ENCODE measurements at places on chromosomes 13 and 19. TPM values are rescaled to one million over a fixed set of nuclear protein-coding genes. Genes with fewer than 3 reads are reported as not detected.

- DNase-seq: peak; percentile 73
Measured at GRCh38 chr13:77338961-77339401, 12.1 kb upstream of the MYCBP2 start.

DNA sequence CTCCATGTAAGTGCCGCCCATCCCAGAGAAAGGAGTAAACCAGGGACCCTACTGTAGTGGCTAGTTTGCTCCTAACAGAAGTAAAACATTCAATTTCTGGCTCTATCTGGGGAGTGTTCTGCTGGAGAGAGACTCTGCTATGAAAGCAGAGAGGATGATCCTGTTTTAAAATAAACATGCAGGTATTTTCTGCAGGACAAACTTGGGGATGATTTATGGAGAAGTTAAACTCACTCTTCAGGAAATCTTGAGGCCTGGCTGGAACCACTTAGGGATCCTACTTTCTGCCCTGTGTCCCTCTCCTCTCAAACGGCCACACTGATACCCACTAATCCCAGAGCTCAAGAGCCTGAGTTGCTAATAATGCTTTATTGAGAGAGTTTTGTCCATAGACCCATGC lies 281.1 kb downstream of the DNAJC15 start:
- no peak for DNase-seq

- DNase-seq: no peak
Measured at GRCh38 chr13:26458196-26458749, 99.2 kb upstream of the WASF3 start.

DNA sequence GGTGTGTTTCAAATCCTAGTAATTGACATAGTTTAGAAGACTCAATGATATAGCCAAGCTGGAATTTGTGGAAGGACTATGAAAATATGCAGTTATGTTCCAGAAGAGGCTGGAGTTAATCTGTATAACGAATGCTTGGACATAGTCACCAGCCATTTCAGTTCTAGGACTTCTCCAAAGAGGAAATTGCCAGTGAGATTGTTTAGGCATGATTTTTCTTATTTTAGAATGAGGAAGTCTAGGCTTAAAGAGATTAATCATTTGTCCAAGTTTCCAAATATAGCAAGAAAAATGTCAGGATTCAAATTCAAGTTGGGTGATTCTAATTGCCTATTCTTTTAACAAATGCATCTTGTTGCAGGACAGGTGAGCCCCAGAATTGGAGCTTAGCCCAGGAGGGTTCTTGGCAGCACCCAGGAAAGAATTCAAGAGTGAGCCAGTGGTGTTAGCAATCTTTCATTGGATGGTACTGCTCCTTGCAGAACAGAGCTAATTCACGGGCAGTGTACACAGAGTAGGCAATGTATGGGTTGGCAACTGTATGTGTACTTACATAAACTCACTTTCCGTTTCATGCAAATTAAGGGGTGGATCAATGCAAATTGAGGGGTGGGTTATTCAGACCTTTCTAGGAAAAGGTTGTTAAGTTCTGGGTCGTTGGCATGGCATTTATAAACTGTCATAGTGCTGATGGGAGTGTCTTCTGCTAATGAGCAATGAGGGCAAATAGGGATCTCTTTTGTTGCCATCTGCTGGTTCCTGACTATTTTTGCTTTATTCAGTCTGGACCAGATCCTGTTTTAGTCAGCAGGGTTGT lies 763.1 kb upstream of the SLITRK1 start:
- no peak for DNase-seq

Gene SIGLEC8
- total RNA-seq: not detected

GRCh38 chr13:102870677-102871415 lies 25.0 kb downstream of the ERCC5 start:
- DNase-seq: peak; percentile 43

DNA sequence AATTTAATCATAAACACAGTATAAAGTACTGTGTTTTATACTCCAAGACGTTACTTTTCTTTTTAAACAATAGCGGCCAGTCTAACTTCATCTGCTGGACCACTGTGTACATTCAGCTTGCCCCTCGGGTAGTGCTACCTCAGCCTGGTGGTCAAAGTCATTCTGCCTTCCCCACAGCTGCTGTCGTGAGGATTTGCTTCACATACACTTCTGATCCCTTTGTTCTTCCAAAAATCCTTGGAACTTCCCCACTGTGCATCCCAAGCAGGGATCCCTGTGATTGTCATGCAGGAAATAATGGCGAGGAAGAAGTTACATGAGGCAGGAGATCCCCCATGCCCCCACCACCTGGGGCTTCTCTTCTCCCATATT lies 234.9 kb upstream of the STARD13 start:
- no peak for DNase-seq

GRCh38 chr19:46271481-46272197 lies 25.2 kb upstream of the HIF3A start:
- no peak for DNase-seq

Gene CYP2A7
- total RNA-seq: not detected

Gene ADPRHL1
- total RNA-seq: 5.1 TPM

Gene GIPR
- total RNA-seq: 24.6 TPM

Gene CPB2
- not detected for total RNA-seq

DNA sequence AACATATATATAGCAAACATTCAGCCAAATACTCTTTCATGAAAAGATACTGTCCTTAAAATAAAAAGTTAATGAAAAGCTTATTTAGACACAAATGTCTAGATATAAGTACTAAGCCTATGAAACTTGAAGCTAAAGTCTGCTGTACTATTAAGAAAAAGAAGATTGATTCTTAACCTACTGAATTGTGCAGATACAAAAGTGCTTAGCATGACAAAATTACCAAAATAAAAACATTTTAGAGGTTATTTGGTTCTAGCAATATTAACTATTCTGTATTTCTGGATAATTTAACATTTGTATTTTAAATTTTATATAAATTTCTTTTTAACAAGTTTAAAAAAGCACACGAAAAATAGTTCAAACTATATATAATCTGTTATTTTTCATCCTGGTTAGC lies 8.8 kb downstream of the RNF6 start:
- DNase-seq: no peak

- DNase-seq: no peak
Measured at GRCh38 chr13:95307507-95307906, 6.3 kb upstream of the ABCC4 start.

GRCh38 chr13:27112006-27112405 lies 59.6 kb downstream of the USP12 start:
- no peak for DNase-seq

- no peak for DNase-seq
Measured at GRCh38 chr19:16024266-16025107, 51.8 kb upstream of the TPM4 start.

DNA sequence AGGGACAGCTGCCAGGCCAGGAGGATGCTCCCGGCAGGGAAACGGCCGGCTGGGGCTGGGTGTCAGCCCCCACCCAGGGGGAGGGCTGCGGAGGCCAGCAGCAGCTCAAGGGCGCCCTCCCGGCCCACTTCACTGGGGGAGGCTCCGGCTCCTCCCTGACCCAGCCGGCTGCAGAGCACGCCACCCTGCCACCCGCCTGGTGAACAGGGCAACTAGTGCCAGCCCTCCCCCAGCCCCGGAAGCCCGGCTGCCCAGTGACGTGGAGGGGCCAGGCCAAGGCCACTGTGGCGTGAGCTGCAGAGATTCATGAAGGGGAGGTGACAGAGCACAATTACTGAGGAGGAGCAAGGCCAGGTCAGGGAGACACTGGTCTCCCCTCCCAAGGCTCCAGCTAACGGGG lies 14.7 kb downstream of the REXO1 start:
- no peak for DNase-seq

DNA sequence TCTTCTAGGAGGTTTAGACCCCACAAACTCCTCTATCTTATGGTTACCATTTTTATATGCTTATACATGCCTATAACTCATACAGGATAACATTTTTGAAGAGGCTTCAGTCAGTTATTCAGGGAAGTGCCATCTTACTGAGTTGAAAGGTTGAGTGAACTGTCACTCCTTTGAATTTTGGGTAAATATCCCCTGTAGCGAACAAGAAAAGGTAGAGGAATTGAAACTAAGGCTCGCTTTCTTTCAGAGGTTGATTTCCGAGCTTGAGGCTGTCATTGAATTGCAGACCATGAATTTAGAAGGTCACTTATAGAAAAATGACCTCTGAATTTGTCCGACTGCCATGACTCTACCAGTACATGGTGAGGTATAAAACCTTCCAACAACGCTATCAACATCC lies 35.1 kb downstream of the MICU2 start:
- DNase-seq: no peak

GRCh38 chr13:104525467-104525866 lies 1459.2 kb upstream of the SLC10A2 start:
- DNase-seq: no peak

DNA sequence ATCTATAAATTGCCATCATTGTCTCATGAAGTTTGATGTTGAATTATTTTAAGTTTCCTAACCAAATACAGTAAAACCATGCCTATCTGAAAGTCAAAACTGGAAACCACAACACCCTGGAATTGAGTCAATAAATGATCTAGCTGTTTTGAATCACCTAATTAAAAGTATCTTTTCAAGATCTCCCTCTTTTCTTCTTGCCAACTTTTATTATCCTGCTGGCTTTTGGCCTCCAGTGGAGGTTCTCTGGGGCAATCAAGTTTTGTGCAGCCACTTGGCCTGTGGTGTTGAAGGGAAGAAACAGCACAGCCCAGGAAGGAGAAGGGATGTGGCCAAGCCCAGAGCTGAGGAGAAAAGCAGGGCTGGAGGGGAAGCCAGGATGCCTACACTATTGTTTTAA lies 255.4 kb downstream of the COG6 start:
- no peak for DNase-seq

DNA sequence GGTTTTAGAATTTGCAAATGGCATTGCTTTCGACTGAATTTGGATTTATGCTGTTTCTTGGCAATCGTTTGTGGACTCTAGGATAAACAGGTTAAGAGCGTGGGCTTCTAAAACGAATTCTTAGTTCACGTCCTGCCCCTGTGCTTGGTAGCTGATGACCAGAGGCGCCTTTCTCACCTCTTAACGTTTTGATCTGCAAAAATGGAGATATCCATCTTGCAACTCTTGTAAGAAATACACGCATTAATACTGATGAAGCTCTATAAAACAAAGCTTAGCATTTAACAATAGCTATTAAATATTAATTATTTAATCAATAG lies 580 bp upstream of the KATNAL1 start:
- DNase-seq: peak; percentile 34

- no peak for DNase-seq
Measured at GRCh38 chr13:73961181-73961580, 173.0 kb downstream of the KLF12 start.

GRCh38 chr19:47549261-47549862 lies 23.6 kb downstream of the ZNF541 start:
- DNase-seq: no peak

- DNase-seq: no peak
Measured at GRCh38 chr19:8487137-8487851, 15.1 kb downstream of the PRAM1 start.

Gene CEACAM20
- total RNA-seq: not detected

- no peak for DNase-seq
Measured at GRCh38 chr13:63175536-63175935, 1759.9 kb upstream of the PCDH20 start.

Gene MAST1
- total RNA-seq: 23.4 TPM

DNA sequence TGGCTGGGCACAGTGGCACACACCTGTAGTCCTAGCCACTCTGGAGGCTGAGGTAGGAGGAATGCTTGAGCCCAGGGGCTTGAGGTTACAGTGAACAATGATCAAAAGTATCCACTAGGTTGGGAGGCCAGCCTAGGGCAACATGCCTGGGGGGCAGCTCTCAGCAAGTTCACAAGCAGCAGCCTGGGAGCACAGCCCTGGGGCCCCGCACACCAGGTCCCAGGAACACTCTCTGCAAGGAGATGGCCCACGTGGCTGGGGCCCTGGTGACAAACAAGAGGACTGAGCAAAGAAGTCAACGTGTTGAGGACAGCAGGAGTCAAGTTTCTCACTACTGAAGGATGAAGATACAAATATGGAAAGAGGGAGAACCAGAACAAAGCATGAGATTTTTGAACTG lies 39.3 kb downstream of the ABCC4 start:
- DNase-seq: no peak

- no peak for DNase-seq
Measured at GRCh38 chr13:110685305-110686020, 20.5 kb downstream of the CARS2 start.

DNA sequence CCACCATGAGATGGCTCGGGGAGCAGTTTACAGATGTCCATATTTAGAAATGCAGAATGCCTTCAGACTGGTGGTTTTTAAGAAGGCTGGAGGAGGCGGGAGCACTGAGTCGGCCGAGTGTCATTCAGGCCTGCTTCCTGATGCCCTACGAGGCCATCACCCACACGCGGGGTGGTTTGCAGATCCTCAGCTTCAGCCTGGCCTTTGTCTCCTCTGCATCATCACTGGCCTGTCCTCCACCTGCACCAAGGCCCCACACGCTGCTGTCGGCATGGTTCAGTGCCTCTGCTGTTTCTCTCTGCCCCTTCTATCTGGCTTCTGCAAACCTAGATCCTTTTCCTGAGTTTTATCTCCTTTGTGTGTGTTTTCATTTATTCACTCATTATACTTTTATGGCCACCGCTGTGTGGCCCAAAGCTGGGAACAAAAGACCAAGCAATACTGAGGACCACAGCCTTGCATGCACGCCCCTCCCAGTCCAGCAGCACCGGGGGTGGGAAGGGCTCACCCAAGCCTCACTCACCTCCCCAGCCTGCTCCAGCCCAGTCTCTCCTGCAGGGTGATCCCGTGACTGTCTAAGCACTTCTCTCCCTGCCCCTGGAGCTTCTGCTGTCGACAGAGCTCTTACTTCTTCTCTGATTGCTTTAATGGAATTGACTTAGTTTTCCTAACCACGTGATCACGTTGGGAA lies 240.8 kb downstream of the TEX29 start:
- no peak for DNase-seq

- DNase-seq: no peak
Measured at GRCh38 chr13:19681517-19681916, 48.1 kb downstream of the MPHOSPH8 start.

Gene VSTM2B
- total RNA-seq: not detected

DNA sequence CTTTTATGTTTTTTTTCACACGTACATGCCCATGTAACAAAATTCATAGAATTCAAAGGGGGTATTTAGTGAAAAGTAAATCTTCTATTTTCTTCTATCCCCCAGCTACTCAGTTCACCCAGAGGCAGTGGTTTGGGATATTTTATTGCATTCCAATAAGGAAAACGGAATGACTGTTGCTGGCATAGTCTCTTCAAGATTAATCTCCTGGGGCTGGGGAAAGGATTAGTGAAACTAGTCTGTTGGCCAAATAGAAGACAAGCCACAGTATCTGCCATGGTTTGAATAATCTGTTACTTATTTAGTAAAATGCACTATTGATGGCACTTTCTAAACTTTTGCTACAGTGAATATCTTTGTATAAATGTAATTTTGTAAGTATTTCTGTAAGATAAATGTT lies 122.0 kb downstream of the NDFIP2 start:
- DNase-seq: no peak

Gene CYP2S1
- not detected for total RNA-seq

Gene LILRB1
- total RNA-seq: 5.8 TPM

DNA sequence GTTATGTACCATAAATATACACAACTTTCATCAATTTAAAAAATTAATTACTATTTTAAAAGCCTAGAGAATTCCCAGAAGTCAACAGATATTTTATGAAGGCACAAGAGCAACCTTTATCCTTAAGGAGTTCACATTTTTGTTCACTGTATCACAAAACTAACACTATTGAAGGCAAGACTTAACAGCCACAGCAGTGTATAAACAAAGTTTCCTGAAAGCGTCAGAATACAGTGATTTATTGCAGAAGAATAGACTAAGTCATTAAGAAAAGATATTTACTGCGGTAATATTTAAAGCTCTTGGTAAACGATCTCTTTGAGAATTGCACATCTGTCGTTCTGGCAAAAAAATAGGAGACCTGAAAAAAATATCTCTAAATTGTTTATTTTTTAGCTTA lies 419.3 kb upstream of the NBEA start:
- no peak for DNase-seq
